SK-MEL-5 (cell line): ENCODE measurements at places on chromosomes 3 and 15. TPM values are rescaled to one million over a fixed set of nuclear protein-coding genes. Genes with fewer than 3 reads are reported as not detected.

DNA sequence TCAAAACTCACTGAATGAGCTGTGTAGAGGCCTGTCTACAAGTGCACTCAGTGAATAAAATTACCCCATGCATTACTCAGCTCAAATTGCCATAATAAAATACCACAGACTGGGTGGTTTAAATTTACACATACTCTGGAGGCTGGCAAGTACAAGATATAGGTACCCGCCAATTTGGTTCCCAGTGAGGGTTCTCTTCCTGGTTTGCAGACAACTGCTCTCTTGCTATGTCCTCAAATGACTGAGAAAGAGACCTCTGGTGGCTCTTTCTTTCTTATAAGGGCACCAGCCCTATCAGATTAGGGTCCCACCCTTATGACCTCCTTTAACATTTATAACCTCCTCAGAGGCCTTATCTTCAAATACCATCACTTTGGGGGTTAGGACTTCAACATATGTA is 237.0 kb downstream of the CPNE4 start:
- no peak for DNase-seq

GRCh38 chr3:46098319-46098761 is 71.1 kb upstream of the XCR1 start:
- DNase-seq: no peak

DNA sequence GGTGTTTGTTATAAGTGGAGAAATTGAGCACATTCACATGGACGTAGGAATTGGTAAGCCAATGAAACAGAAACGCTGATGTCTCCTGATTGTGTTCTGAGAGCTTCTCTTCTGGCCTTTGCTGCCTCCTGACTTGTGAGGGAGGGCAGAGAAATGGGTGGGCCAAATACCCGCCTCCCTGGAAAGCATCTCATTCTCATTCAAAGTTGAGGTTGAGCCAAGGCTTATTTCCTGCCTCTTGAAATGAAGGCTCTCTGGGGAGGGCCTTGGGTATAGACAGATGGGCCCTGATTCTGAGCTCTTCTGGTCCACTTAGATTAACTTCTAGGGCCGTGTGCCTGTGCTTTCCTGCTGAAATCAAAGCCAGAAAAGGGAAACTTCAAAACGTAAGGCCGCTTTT is 57.4 kb upstream of the MYZAP start:
- DNase-seq: no peak

GRCh38 chr3:184523825-184524615 is 37.6 kb upstream of the EPHB3 start:
- peak; percentile 55 for DNase-seq

DNA sequence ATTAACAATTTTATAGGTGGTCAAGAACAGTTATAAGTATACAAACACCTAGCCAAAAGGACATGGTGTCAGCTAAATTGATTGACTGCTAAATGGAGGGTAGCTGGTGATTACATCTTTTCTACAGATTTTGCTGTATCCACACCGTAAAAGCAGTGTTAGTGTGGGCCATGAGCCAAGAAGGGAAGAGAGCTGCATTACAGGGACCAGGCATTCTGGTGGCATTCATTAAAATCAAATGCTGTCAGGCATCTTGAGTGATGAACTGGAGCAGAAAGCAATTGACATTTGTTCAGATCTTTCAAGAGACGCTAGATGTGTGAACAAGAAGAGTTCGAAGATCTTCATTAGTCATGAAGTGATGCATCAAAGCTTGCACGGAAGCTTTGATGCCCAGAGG is 177.9 kb downstream of the ARPP21 start:
- DNase-seq: no peak

DNA sequence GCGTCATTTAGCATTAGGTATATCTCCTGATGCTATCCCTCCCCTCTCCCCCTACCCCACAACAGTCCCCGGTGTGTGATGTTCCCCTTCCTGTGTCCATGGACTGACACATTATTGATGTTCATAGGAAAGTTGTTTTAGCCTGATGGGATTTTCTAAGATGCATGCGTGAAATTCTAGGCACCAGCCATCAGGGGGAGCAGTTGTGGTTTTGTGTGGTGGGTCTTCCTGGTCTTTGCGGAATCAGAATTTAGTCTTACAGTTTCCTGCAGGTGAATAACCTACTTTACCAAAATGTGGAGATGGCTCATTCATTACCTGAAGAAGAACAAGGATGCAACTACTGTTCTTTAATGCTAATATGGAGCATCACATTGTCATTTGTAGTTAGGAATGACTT is 455.0 kb upstream of the THBS1 start:
- peak; percentile 74 for DNase-seq

Gene SERPINI2
- total RNA-seq: not detected in 2 replicates

Gene GRAMD2A
- total RNA-seq: not detected in 2 replicates
